ENCODE measurements at places on chromosomes 4 and X.

- DNase-seq = no peak
Measured at GRCh38 chr4:173590697-173591096, 60.7 kb upstream of the HAND2 start.

- DNase-seq = no peak
Measured at GRCh38 chr4:1413687-1414479, 7.6 kb upstream of the NKX1-1 start.

DNA sequence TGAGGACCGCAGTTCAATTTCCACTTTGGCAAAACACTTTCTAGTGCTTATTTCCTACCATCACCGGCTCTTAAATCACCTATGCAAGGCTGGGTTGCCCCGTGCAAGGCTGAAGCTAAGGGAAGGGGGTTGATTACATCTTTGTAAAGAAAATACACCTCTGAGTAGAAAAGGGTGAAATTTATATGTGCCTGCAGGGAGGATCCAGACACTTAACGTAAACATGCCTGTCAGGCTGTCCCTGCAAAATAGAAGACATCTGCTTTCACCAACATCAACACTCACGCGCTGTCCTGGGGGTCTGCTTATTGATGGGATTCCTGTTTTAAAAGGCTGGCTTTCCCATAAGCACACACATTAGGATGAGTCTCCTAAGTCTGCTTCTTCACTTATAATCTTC lies 92.0 kb downstream of the PRKX start:
- no peak for DNase-seq

DNA sequence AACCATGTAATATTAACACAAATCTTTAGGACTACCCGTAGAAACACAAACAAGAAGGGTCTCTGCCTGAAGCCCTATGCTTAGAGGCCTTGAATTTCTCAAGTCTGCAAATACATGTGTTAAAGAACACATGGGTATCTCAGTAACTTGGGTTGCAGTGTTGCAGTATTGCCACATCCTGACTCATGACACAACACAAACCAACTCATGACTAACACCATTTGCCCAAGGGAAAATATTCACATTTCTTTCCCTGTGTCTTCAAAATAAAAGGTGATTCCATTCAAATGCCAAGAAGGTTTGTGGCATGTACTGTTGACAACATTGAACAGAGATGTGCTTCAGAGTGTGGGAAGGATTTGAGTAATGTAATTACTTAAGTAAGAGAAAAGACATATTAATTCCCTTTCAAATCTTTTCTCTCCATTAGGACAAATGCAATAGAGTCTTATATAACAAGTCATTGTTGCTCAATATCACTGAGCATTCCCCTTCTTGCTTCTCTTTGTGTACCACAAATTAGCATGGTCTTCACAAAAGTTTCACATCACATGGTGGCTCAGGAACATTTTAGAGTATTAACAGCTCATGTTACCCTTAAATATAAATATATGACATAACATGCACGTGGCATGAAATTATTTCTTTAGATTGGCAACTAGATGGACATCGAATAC lies 487.1 kb downstream of the STPG2 start:
- no peak for DNase-seq

GRCh38 chr4:173782660-173783059 lies 252.6 kb upstream of the HAND2 start:
- no peak for DNase-seq

GRCh38 chrX:39682778-39683177 lies 415.0 kb downstream of the BCOR start:
- no peak for DNase-seq

DNA sequence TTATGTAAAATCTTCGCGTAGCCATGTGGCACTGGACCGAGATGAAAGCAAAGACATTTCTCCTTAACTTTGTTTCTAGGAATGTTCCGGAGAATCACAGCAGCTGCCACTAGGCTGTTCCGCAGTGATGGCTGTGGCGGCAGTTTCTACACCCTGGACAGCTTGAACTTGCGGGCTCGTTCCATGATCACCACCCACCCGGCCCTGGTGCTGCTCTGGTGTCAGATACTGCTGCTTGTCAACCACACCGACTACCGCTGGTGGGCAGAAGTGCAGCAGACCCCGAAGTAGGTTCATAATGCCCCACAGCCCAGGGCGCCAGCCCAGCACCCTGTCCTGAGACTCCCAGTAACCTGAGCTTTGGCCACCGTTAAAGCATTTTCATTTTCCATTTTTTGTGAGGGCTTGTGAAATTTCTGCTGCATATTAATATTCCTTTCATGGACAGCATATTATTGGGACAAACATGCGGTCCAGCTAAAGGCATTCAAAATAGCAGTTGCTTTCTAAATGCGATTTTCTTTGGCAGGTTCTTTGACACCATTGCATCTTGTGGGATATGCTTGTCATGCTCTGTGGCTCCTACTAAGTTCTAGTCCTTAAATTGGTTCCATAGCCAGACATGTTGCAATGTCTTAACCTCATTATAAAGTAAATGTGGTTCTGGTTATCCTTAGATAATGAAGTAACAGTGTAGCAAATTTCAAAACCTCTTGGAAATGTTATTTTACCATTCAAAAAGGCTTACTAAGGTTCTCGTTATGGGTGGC lies 49.1 kb upstream of the MSANTD1 start:
- DNase-seq = no peak

- DNase-seq = no peak
Measured at GRCh38 chr4:153507310-153508073, 41.3 kb downstream of the TMEM131L start.

DNA sequence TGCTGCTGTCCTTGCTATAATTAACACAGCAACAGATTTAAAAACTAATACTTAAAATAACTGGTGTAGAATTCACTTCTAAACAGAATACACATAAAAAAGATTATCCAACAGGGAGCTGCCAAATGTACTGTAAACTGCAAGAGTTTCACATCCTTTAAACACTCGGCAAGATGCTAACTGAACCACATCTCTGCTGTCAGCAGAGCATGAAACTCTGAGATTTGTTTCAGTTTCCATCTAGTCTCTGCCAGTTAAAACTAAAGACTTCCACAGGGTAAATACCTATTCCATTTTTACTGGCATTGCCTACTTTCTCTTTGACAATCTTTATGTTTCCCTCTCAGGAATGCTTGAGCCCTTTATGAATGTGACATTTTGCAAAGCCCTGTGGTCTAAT lies 127.7 kb downstream of the SLC7A11 start:
- no peak for DNase-seq

DNA sequence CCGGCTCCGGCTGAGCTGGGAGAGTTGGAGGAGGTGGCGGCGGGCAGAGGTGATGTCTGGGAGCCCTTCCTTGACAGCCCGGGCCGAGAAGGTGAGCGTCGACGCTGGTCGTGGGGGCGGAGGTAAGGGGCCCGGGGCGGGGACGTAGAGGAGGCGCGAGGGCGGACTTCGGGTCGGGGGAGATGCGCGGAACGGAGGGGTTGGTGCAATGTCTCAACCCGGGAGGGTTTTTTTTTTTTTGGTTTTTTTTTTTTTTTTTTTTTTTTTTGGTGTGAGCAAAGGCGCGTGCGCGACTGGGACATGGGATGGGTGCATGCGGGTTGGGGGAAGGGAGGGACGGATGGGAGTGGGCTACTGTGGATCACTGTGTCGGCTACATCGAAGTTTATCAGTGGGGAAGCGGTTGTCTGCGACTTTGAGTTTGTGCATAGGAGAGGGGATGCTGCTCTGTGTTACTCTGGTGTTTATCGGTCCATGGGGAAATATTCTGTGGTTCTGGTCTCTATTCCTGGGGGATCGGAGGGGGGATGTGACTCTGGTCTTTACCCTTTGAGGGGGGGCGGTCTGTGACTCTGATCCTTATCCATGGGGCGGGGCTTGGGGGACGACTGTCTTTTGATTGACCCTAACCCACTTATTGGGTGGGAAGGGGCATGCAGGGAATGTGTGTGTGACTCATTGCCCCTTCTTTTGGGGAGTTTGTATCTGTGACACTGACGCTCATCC lies 537 bp downstream of the RBM10 start:
- no peak for DNase-seq

DNA sequence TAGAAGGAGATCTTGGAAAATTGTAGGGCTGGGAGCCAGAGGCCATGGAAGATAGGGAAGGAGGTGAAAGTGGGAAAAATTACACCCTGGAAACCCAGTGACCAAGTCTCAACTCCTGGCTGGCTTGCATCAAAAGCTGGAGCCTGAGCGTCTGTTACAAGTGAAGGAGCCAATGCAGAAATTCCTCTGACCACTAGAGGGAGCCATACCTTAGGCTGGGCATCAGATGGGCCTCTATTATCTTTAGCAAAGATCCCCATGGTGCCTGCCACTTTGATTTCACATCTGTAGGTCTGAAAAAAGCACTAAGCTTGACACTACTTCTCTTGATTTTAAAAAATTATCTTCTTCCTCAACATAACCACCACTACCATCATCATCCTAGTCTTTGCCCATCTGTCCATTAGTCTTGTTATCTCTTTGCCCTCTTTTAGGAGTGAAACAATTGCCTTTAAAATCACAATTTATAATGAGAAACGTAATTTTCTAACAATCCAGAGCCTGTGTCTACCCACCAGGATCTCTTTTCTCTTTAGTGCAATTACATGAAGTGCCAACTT lies 62.9 kb downstream of the ANAPC4 start:
- peak; percentile 76 for DNase-seq

- peak; percentile 31 for DNase-seq
Measured at GRCh38 chr4:183430317-183430993, 14.0 kb upstream of the CDKN2AIP start.

GRCh38 chr4:89290727-89291516 lies 16.7 kb downstream of the GPRIN3 start:
- no peak for DNase-seq

- DNase-seq = no peak
Measured at GRCh38 chrX:74531081-74531480, 83.3 kb downstream of the RLIM start.

- DNase-seq = no peak
Measured at GRCh38 chrX:132694382-132694781, 205.5 kb upstream of the MBNL3 start.

DNA sequence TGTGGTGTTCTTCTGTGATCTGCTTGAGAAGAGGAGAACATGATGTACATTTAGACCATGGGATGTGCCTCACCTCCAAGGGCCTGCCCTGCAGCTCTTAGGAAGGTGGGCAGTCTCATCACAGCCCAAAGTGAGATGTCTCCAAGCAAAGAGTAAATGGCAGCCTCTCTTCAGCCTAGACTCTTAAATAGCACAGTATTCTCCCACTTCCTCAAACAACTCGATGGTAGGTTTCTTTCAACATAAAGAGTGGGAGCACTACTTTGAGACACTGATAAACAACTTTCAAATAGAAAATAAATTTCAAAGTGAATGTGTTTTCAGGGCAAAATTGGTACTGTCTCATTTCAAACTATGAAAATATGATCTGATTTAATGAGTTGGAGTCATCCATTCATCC lies 35.2 kb downstream of the EDNRA start:
- no peak for DNase-seq

DNA sequence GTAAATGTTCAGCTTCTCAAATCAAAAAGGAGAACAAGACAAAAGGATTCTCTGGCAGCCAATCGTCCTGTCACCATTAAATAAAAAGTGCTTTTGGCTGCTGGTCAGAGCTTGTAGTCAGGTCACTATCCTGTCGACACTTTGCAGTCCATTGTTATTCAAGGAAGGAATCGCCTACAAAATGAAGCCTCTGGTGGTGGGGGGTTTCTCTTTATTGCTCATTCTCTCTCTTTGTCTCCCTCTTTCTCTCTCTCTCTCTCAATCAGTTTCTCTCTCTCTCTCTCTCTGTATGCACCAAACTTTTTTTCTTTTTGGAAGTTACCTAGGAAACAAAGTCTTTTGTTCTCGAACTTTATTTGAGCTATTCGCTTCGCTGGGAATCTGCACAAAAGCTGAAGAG lies 17.6 kb upstream of the SCML1 start:
- peak; percentile 26 for DNase-seq

GRCh38 chr4:109562457-109563239 lies 2.6 kb downstream of the MCUB start:
- DNase-seq = no peak

GRCh38 chr4:148375584-148375983 lies 66.6 kb downstream of the NR3C2 start:
- DNase-seq = no peak

DNA sequence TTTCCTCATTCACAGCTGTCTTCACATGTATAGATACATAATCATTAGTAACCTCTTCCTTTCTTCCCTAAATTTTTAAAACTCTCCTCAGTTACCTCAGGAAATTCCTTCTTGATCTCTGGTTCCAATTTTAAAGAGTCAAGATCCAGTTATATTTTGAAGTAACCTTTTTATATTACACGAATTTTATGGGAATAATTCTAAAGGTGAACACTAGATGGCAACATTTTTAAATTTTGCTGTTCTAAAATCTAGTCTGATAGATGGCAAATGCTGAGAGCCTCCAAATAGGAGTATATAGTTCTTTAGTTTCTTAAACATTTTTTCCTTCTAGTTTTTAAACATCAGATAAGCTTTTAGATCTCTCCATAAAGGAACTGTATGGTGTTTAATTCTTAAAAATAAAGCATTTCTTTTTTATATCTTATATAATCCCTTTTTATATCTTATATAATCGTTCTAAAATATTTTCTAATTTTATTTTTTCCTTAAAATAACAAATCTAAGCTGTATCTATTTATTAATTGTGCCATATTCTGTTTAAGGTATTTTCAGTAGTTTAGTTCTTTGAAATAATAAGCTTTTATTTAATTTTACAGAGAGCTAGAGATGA lies 37.9 kb upstream of the PAPSS1 start:
- peak; percentile 41 for DNase-seq

GRCh38 chr4:70903291-70903603 lies 1.1 kb downstream of the MOB1B start:
- DNase-seq = peak; percentile 29

GRCh38 chrX:130402208-130402684 lies 459 bp downstream of the RBMX2 start:
- DNase-seq = no peak

- DNase-seq = peak; percentile 95
Measured at GRCh38 chrX:45824471-45824870, 623.8 kb upstream of the DIPK2B start.

Data from dermis microvascular lymphatic vessel endothelial cell (primary cell).